ENCODE measurements at places on chromosomes 16 and 17. TPM values are rescaled to one million over a fixed set of nuclear protein-coding genes. Genes with fewer than 3 reads are reported as not detected.

AATK gene
- 0.41 TPM for total RNA-seq

- DNase-seq: no peak
Observed at GRCh38 chr17:64418506-64419339, 28.1 kb upstream of the PECAM1 start.

- peak; percentile 26 for DNase-seq
Observed at GRCh38 chr17:44568945-44569858, 11.9 kb downstream of the FZD2 start.

GPR142 gene
- not detected for total RNA-seq

GRCh38 chr17:43342589-43342890, 56.3 kb upstream of the ARL4D start:
- no peak for DNase-seq

PRSS22 gene
- not detected for total RNA-seq

DNA sequence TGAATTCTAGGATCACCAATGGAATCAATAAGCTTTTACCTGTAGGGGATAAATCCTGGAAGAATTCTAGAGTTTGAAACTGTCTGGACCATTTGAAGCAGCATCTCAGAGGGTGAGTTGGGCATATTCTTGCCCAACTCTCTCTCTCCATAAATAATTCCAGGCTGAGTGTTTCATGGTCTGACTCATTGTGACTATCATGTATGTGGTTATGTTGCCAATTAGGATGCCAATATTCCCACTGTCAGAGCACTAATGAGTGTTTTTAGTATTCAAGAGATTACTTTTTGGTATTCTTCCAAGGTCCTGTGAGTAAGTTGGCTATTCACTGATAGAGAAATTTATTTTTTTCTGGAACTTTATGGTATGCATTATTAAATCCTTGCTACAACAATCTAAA, 456.9 kb downstream of the TOX3 start:
- no peak for DNase-seq

DNA sequence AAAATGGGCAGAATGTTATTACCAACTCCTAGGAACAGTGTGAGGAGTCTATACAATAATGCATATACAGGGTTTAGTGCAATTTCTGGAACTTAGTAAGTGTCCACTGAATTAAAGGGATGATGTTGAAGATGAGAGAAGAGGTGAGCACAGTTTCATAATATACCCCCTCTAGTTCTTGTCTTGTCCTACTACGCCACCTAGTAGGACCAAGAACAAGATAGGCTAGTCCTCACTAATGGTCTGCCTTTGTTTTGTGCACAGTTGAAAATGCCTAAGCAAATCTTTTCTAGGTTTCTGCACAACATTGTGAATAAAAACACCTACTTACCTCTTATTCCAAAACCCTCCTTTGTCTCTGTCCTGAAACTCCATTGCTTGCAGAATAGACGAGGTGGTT, 670.2 kb downstream of the CDH8 start:
- no peak for DNase-seq

GRCh38 chr16:54591816-54592246, 305.2 kb upstream of the IRX3 start:
- no peak for DNase-seq

DNA sequence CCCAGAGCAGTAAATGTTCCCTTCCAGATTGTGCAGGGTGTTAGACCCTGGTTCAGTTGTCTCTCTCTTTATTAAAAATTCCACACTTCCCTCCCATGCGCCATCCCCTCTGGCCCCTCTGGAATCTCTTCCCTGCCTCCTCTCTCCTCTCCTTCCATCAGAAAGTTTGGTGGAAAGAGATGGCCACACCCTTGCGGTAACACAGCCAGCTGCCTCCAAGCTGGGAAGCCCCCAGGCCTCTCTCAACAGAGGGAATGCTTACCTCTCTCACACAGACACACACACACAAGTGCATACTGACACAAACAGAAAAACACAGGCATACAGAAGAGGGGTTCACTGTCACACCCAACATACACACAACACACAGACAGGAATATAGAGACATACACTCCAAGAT, 220.5 kb downstream of the C16orf78 start:
- no peak for DNase-seq

GRCh38 chr17:28937044-28937729, 14.1 kb downstream of the PHF12 start:
- DNase-seq: no peak

CCDC92B gene
- total RNA-seq: not detected

DNA sequence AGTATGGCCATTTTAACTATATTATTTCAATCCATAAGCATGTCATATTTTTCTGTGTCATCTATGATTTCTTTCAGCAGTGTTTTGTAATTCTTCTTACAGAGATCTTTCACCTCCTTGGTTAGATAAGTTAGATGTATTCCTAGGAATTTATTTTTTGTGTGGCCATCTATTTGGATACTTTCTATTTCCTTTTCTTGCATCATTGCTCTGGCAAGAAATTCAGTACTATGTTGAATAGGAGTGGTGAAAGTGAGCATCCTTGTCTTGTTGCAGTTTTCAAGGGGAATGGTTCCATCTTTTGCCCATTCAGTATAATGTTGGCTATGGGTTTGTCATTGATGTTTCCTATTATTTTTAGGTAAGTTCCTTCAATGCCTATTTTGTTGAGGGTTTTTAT, 15.1 kb upstream of the ABCA9 start:
- DNase-seq: no peak

GRB2 gene
- total RNA-seq: 168 TPM

- no peak for DNase-seq
Observed at GRCh38 chr16:11259655-11260595, 3.9 kb upstream of the SOCS1 start.

MMP25 gene
- 0.55 TPM for total RNA-seq

- peak; percentile 79 for DNase-seq
Observed at GRCh38 chr16:3149630-3150345, 15.0 kb downstream of the ZNF213 start.

DNA sequence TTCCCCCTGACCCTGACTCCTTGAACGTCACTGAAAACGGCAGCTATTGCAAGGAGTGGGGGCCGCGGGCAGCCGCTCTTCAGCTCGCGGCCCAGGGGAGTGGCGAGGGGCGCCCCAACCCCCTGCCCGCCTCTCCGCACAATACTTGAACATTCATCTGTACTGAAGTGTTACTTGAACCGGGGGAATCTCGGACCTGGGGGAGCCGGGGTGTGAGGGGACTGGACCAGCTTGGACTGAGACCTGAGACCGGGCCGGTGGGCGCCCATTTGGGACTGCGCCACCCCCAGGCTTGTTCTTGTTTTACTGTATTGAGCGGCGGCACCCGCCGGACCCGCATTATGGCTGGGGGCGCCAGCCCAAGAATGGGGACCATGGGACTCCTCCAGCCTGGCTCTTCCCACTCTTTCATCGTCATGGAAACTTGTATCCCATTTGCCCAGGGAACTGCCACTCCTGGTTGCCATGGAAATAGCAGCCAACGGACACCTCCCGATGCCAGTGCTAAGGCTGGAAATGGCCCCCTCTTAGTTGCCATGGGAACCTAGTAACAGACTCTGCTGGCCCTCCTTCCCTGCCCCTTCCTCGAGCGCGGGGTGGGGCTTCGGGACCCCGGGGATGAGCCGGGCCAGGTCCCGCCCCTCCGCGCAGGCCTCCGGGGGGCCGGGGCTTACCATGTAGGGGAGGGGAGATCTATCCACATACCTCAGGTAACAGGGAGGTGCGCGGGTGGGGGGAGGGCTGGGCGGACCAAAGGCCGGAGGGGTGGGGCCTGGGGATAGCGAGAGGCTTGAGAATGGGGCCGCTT, 805 bp upstream of the ORAI3 start:
- DNase-seq: peak; percentile 30

- no peak for DNase-seq
Observed at GRCh38 chr16:52363082-52363481, 183.9 kb downstream of the TOX3 start.

DNA sequence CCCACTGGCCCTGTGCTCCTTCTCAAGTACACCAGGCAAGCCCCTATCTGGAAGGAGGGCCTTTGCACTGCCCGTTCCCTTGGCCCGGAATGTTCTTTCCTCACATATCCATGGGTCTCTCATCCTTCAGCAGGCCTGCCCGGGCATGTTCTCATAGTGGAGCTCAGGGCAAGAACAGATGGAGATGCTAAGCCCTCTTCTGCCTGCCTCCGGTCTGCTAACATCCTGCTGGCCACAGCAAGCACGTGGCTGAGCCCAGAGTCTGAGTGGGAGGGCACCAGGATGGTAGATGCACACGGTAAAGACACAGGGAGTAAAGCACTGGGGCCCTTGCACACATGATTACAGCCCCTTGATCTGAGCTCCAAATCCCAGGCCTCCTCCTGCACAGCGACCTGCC, 19.8 kb upstream of the ANKRD40CL start:
- no peak for DNase-seq

SLC16A5 gene
- total RNA-seq: 6.0 TPM

DNA sequence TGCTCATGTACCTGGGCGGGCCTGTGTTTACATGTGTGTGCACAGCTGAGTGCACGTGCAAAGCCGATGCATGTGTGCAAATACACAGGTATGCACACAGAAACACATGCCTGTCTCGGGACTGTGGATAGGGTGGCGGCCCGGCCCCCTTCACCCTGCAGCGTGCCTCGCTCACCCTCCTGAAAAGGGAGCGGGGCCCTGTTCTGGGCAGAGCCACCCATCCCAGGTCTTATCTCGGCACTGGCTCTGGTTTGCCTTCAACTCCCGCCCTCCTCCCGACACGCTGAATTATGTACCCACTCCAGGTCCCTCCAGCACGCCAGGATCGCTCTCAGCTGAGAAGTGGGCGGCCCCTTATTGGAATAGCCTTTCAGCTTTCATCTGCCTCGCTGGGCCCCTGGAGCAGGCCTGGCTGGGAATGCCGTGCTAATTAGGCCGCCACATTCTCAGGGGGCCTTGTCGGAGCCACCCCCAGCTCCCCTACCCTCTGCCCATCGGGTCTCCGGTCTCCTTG, 77.8 kb downstream of the RTN4RL1 start:
- DNase-seq: no peak

DNA sequence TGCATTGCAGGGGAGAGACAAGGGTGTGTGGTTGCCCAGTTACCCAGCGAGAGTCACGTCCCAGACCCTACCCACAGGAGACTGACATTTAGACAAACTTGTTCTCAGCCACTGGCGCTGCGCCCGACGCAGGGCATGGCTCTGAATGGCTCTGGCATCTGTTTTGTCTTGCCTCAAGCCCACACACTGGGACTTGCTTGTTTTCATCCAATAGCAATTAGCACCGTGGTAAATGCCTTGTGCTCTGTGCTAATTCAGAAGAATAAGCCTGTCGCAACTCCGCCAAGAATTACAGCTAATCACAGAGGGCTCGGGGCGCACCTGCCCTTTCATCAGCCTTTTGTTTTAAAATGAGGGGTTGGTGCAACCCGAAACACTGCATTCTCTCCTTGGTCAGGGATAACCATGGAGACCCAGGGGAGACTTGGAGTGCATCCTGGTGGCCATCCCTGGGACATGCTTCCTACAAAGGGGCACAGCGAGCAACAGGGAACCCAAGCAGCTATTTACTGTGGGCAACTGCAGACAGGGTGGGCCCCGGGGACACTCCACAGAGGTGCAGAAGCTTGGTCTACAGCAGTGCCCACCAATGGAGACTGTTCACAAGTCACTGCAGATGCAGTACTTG, 220.6 kb upstream of the ZFHX3 start:
- no peak for DNase-seq

All from activated CD4-positive, alpha-beta T cell treated with anti-CD3 and anti-CD28 coated beads for 36 hours (primary cell).